ENCODE measurements at places on chromosomes 11 and 22.

GRCh38 chr22:22316589-22316988 lies 72.0 kb downstream of the VPREB1 start:
- no peak overlapping the region for H3K27ac ChIP-seq
- H3K4me1 ChIP-seq: no peaks in the 10 kb centered on the region
- H3K36me3 ChIP-seq: peaks cover 8% of the 10 kb centered on the region
- DNase-seq: no peak
- no peak overlapping the region for H3K4me3 ChIP-seq

DNA sequence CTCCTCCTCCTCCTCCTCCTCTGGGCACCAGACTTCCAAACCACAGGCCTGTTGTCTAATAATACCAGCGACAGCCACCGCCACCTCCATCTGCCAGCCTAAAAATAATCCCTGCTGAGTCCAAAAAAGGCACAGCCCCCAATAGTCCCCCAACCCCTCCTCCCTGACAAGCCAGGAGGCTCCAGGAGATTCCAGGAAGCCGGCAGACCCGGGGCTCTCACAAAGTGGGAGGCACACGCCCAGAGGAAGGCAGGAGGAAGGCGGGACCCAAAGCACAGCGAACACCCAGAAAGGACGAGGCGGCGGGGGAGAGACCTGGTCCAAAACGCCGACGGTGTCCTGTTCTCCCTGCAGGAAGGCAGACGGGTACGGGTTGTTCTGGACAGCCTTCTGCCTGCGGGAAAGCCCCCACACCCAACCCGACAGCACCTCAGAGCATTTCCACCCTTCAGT lies 5.9 kb downstream of the IGSF9B start:
- H3K36me3 ChIP-seq: no peaks in the 10 kb centered on the region
- no peak overlapping the region for H3K4me3 ChIP-seq
- H3K27me3 ChIP-seq: peaks cover 16% of the 10 kb centered on the region
- H3K4me1 ChIP-seq: peaks cover 3% of the 10 kb centered on the region
- no peak for DNase-seq

- DNase-seq: no peak
- no peak overlapping the region for H3K4me3 ChIP-seq
- no peaks in the 10 kb centered on the region for H3K27me3 ChIP-seq
- no peaks in the 10 kb centered on the region for H3K4me1 ChIP-seq
- H3K27ac ChIP-seq: no peak overlapping the region
Observed at GRCh38 chr11:118705791-118706545, 26.5 kb upstream of the TREH start.

- H3K36me3 ChIP-seq: no peaks in the 10 kb centered on the region
- no peaks in the 10 kb centered on the region for H3K4me1 ChIP-seq
- no peak overlapping the region for H3K4me3 ChIP-seq
- no peaks in the 10 kb centered on the region for H3K27me3 ChIP-seq
- no peak for DNase-seq
Observed at GRCh38 chr22:49411236-49411635, 416.4 kb downstream of the BRD1 start.

- H3K27ac ChIP-seq: no peak overlapping the region
- no peaks in the 10 kb centered on the region for H3K36me3 ChIP-seq
- no peaks in the 10 kb centered on the region for H3K27me3 ChIP-seq
- H3K4me1 ChIP-seq: no peaks in the 10 kb centered on the region
- H3K4me3 ChIP-seq: no peak overlapping the region
Observed at GRCh38 chr11:108620958-108621772, 27.6 kb upstream of the EXPH5 start.

GRCh38 chr11:72102162-72102561 lies 935 bp downstream of the LAMTOR1 start:
- peak overlapping the region; percentile 92 for H3K27ac ChIP-seq
- peaks cover 28% of the 10 kb centered on the region for H3K4me1 ChIP-seq
- no peaks in the 10 kb centered on the region for H3K27me3 ChIP-seq
- no peak for DNase-seq

GRCh38 chr22:47605441-47605840 lies 843.0 kb downstream of the TBC1D22A start:
- no peaks in the 10 kb centered on the region for H3K4me1 ChIP-seq
- no peaks in the 10 kb centered on the region for H3K36me3 ChIP-seq
- no peak overlapping the region for H3K4me3 ChIP-seq
- DNase-seq: no peak
- H3K27ac ChIP-seq: no peak overlapping the region

DNA sequence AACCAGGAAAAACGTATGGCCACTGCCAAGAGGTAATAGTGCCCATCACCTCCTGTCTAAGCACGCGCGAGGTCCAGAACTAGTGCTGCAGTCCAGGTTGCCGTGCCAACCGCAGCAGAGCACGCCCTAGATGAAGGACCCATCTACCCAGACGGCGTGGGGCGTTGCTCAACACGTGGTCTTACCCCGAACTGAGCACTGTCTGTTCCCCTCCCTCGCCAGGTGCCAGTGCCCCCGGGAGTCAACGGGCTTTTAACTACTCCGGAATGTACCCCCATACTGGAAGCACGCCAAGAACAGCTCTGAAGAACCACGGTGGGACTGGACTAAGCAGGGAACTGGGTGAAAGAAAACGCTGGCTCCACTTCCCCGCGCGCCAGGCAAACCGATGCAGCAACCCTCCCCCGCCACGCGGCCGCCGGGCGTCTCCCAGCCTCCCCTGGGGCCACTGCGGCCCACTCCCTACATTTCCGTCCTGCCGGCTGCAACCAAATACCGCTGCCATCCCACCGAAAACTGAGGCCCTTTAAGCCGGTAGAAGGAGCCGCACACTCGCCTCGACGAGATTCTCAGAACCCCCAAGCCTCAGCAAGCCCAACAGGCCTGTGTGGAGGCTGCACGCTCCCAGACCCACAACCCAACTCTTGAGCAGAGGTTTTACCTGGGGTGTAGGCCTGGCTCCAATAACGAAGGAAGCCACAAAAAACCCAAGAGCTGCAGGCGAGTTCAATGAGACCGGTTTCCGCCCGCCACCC lies at the start of gene HSPA8:
TSS of gene HSPA8 (minus strand) at position 734 of the 755 bp plus-strand sequence. CDS start 812 bp downstream, outside the sequence.
- no peaks in the 10 kb centered on the region for H3K27me3 ChIP-seq
- H3K4me1 ChIP-seq: peaks cover 28% of the 10 kb centered on the region
- H3K27ac ChIP-seq: peak within 1 kb of the TSS; percentile 97
- peak; percentile 72 for DNase-seq
- peaks cover 38% of the 10 kb centered on the region for H3K36me3 ChIP-seq

DNA sequence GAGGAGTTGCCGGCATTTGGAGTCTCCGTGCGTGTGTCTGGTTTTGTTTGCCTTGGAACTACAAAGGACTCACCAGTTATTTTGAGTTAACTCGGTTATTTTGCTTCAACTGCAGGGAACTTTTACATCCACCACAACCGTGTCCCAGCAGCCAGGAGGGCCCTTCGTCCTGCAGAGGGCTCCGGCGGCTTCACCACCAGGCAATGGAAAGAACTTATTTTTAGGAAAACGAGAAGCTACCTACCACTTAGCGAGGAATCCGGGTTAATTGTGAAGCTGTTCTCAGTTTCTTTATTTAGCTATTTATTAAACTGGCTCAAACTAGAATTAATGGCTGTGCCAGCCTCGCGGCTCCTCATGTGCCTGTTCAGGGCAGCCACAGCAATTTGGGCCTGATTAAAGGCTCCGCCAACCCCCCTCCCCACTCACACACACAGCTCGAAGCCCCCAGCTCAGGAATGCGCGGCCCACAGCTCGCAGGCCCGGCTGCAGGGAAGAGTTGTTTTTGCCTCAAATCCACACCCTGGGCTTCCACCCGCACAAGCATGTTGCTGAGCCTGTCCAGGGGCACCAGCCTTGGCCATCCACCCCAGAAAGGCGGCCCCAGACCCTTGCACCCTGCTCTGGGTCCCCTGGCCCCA lies 55.9 kb upstream of the FGF3 start:
- no peaks in the 10 kb centered on the region for H3K4me1 ChIP-seq
- H3K36me3 ChIP-seq: no peaks in the 10 kb centered on the region
- H3K4me3 ChIP-seq: no peak overlapping the region
- no peak for DNase-seq
- no peaks in the 10 kb centered on the region for H3K27me3 ChIP-seq

DNA sequence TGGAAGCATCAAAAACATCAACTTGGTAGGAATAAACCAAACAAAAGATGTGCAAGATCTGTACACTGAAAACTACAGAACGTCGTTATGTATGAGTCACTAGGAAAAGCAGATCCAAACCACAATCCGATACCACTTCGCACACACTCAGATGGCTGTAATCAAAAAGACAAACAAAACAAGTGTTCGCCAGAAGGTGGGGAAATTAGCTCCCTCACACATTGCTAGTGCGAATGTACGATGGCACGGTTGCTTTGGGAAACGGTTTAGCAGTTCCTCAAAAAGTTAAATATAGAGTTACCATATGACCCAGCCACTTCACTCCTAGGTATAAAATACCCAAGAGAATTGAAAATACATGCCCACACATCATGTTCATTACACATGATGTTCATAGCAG lies 14.8 kb upstream of the CARD10 start:
- no peaks in the 10 kb centered on the region for H3K27me3 ChIP-seq
- no peak for DNase-seq
- H3K4me1 ChIP-seq: peaks cover 2% of the 10 kb centered on the region
- H3K27ac ChIP-seq: no peak overlapping the region
- H3K36me3 ChIP-seq: no peaks in the 10 kb centered on the region

- peaks cover 8% of the 10 kb centered on the region for H3K4me1 ChIP-seq
- no peaks in the 10 kb centered on the region for H3K27me3 ChIP-seq
- H3K36me3 ChIP-seq: peaks cover 5% of the 10 kb centered on the region
- peak overlapping the region; percentile 47 for H3K27ac ChIP-seq
Observed at GRCh38 chr11:12219757-12220156, 109.4 kb downstream of the MICAL2 start.

All from liver (tissue), 10 donors.